ENCODE measurements at places on chromosomes 1 and 21. TPM values are rescaled to one million over a fixed set of nuclear protein-coding genes. Genes with fewer than 3 reads are reported as not detected.

ZSWIM5 gene
- total RNA-seq = 0.51 TPM

TESK2 gene
- total RNA-seq = 1.3 TPM

FAM72C gene
- not detected for total RNA-seq

NR1I3 gene
- not detected for total RNA-seq
